ENCODE measurements at places on chromosomes 5 and 9. TPM values are rescaled to one million over a fixed set of nuclear protein-coding genes. Genes with fewer than 3 reads are reported as not detected.

- no peaks in the 10 kb centered on the region for H3K27me3 ChIP-seq
- H3K4me1 ChIP-seq: no peaks in the 10 kb centered on the region
- H3K27ac ChIP-seq: no peak overlapping the region
- DNase-seq: no peak
- no peak overlapping the region for H3K4me3 ChIP-seq
Measured at GRCh38 chr5:161306351-161306995, 240.1 kb downstream of the GABRB2 start.

DNA sequence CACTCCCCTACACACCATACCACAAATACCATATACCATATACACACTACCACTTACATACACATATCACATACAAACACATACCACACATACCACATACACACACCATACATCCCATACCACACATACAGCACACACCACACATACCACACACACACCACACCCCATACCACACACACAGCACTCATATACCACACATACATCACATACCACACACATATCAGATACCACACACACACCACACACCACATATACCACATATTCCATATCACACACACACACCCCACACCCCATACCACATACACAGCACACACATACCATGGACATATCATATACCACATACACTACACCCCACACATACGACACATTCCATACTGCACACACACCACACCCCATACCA lies 276.6 kb downstream of the GADD45G start:
- no peaks in the 10 kb centered on the region for H3K27me3 ChIP-seq
- H3K36me3 ChIP-seq: no peaks in the 10 kb centered on the region
- H3K4me3 ChIP-seq: no peak overlapping the region
- H3K4me1 ChIP-seq: no peaks in the 10 kb centered on the region
- H3K27ac ChIP-seq: no peak overlapping the region

GRCh38 chr5:97525780-97526179 lies 342.7 kb upstream of the RIOK2 start:
- H3K4me3 ChIP-seq: no peak overlapping the region
- DNase-seq: no peak
- H3K27me3 ChIP-seq: no peaks in the 10 kb centered on the region
- H3K4me1 ChIP-seq: no peaks in the 10 kb centered on the region
- no peaks in the 10 kb centered on the region for H3K36me3 ChIP-seq

GRCh38 chr5:148717668-148718067 lies 63.3 kb upstream of the HTR4 start:
- no peak overlapping the region for H3K4me3 ChIP-seq
- no peaks in the 10 kb centered on the region for H3K36me3 ChIP-seq
- H3K4me1 ChIP-seq: no peaks in the 10 kb centered on the region
- no peak for DNase-seq
- no peak overlapping the region for H3K27ac ChIP-seq
- H3K27me3 ChIP-seq: no peaks in the 10 kb centered on the region

GRCh38 chr5:107633171-107633901 lies 37.4 kb downstream of the EFNA5 start:
- H3K4me1 ChIP-seq: no peaks in the 10 kb centered on the region
- no peak overlapping the region for H3K4me3 ChIP-seq
- no peak for DNase-seq
- H3K27ac ChIP-seq: no peak overlapping the region

GRCh38 chr5:128546658-128547281 lies 8.7 kb upstream of the FBN2 start:
- no peaks in the 10 kb centered on the region for H3K36me3 ChIP-seq
- H3K27me3 ChIP-seq: no peaks in the 10 kb centered on the region
- no peak overlapping the region for H3K4me3 ChIP-seq
- no peaks in the 10 kb centered on the region for H3K4me1 ChIP-seq
- H3K27ac ChIP-seq: no peak overlapping the region

DNA sequence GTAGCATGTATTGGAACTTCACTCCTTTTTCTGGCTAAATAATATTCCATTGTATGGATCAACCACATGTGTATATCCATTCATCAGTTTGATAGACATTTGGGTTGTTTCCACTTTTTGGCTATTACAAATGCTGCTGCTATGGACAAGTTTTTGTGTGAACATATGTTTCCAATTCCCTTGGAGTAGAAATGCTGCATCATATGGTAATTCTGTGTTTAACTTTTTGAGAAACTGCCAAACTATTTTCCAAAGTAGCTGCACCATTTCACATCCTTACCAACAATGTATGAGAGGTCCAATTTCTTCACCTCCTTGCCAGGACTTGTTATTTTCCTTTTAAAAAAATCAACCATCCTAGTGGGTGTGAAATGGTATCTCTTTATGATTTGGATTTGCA lies 8.4 kb downstream of the FRRS1L start:
- H3K27ac ChIP-seq: no peak overlapping the region
- no peaks in the 10 kb centered on the region for H3K27me3 ChIP-seq
- H3K4me1 ChIP-seq: no peaks in the 10 kb centered on the region
- H3K4me3 ChIP-seq: no peak overlapping the region
- DNase-seq: no peak
- H3K36me3 ChIP-seq: no peaks in the 10 kb centered on the region

DNA sequence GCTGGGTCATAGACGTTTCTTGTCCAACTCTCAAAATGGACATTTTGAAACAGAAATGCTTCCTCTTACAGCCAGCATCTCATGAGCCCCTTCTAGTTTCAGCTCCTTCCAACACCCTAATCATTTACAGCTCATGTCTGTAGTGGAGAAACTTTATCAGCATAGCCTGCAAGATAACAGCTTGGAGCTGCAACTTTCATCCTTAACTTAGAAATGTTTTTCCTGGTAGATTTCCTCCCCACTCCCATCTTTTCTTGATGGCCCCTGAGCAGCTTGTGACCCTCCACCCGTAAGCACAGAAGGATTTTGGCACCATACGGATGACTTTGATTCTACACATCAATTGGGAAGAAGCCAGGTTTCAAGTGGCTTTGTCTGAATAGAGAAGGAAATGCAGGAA lies 53.5 kb upstream of the TGFBR1 start:
- no peak overlapping the region for H3K27ac ChIP-seq
- H3K36me3 ChIP-seq: no peaks in the 10 kb centered on the region
- H3K4me3 ChIP-seq: no peak overlapping the region
- DNase-seq: no peak
- H3K27me3 ChIP-seq: no peaks in the 10 kb centered on the region

- H3K4me1 ChIP-seq: peaks cover 43% of the 10 kb centered on the region
- H3K36me3 ChIP-seq: peaks cover 2% of the 10 kb centered on the region
- peak within 1 kb of the TSS; percentile 94 for H3K27ac ChIP-seq
- H3K27me3 ChIP-seq: no peaks in the 10 kb centered on the region
- no peak within 1 kb of the TSS for H3K4me3 ChIP-seq
Measured at GRCh38 chr9:35754264-35754663, at the start of gene MSMP. TSS of gene MSMP (minus strand) at chr9:35754276. CDS start at chr9:35754129, 147 bp downstream.

DNA sequence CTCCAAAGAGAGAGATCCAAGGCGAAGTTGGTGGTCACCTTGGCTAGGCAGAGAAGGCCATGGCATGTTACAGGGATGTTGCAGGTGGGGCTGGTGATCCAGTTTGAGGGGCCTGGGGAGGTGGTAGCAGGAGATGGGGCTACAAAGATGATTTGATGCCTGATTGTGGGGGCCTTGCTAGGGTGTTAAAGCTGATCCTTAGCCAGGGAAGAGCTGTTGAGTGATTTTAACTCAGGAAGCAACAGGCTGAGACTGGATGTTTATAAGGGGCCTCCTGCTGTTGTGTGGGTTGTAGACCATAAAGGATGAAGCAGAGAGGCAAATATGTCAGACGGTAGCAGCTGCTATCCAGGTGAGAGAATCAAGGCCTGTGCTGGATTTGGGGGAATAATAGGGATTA lies 19.0 kb upstream of the SMAD5 start:
- no peak overlapping the region for H3K27ac ChIP-seq
- H3K27me3 ChIP-seq: peaks cover 17% of the 10 kb centered on the region
- H3K4me1 ChIP-seq: no peaks in the 10 kb centered on the region
- no peak overlapping the region for H3K4me3 ChIP-seq
- DNase-seq: no peak
- H3K36me3 ChIP-seq: no peaks in the 10 kb centered on the region

GRCh38 chr9:81028504-81028903 lies 660.8 kb downstream of the TLE1 start:
- no peak overlapping the region for H3K4me3 ChIP-seq
- H3K36me3 ChIP-seq: no peaks in the 10 kb centered on the region
- no peaks in the 10 kb centered on the region for H3K27me3 ChIP-seq
- no peak overlapping the region for H3K27ac ChIP-seq

- no peak overlapping the region for H3K4me3 ChIP-seq
- no peaks in the 10 kb centered on the region for H3K36me3 ChIP-seq
- H3K27me3 ChIP-seq: no peaks in the 10 kb centered on the region
Measured at GRCh38 chr9:85528607-85529006, 213.1 kb downstream of the AGTPBP1 start.

DNA sequence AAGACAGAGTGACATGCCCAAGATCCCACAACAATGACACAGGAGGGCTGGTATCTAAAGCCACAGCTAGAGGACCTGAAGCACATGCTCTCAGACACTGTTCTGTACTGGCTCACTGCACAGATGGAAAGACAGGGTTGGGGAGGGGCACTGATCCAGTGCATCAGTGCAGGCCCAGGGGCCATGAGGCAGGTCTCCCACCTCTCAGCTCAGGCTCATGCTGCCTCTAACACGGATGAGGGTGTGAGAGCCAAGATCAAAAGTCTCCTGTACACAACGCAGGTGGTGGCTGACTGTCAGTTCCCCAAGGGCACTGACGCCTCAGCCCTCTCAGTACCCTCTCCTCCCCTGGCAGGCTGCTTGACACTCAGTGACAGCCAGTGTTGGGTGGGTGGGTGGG lies 10.9 kb downstream of the RAPGEF1 start:
- H3K4me3 ChIP-seq: peak overlapping the region; percentile 47
- DNase-seq: peak; percentile 91
- H3K4me1 ChIP-seq: peaks cover 98% of the 10 kb centered on the region
- H3K27ac ChIP-seq: peak overlapping the region; percentile 99
- H3K36me3 ChIP-seq: no peaks in the 10 kb centered on the region

- H3K4me3 ChIP-seq: no peak overlapping the region
- no peaks in the 10 kb centered on the region for H3K4me1 ChIP-seq
- no peak for DNase-seq
- no peak overlapping the region for H3K27ac ChIP-seq
- no peaks in the 10 kb centered on the region for H3K27me3 ChIP-seq
Measured at GRCh38 chr9:113558632-113559502, 95.3 kb downstream of the RGS3 start.

DNA sequence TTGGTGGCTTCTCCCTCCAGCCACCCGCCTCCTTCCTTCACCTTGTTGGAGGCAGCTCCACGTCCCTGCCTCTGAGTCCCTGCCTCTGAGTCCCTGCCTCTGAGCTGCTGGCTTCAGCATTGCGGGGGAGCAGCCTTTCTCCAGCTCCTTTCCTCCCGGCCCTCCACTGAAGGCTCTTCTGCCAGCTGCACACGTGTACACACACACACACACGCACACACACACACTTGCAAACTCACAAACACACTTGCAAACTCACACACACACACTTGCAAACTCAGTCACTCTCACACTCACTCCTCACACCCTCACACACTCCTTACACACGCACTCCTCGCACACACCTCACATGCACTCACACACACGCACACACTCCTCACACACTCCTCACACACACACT lies 45.1 kb downstream of the C9orf50 start:
- peaks cover 15% of the 10 kb centered on the region for H3K4me1 ChIP-seq
- no peaks in the 10 kb centered on the region for H3K36me3 ChIP-seq
- no peak overlapping the region for H3K27ac ChIP-seq
- DNase-seq: no peak
- H3K27me3 ChIP-seq: peaks cover 13% of the 10 kb centered on the region

Gene HEMGN
- total RNA-seq: not detected

Gene RFX3
- 37.2 TPM for total RNA-seq

Gene PLAC8L1
- total RNA-seq: 0.51 TPM

Gene AJM1
- total RNA-seq: 2.9 TPM

Gene ZNF454
- 0.22 TPM for total RNA-seq

Gene F2RL2
- not detected for total RNA-seq

Gene SPATA9
- total RNA-seq: not detected

Gene PLK2
- 49.8 TPM for total RNA-seq

Measured in B cell (primary cell).